ENCODE measurements at places on chromosomes 13 and 19.
A peak's percentile ranks its signal among the peaks of the same experiment; 100 is the strongest.

DNA sequence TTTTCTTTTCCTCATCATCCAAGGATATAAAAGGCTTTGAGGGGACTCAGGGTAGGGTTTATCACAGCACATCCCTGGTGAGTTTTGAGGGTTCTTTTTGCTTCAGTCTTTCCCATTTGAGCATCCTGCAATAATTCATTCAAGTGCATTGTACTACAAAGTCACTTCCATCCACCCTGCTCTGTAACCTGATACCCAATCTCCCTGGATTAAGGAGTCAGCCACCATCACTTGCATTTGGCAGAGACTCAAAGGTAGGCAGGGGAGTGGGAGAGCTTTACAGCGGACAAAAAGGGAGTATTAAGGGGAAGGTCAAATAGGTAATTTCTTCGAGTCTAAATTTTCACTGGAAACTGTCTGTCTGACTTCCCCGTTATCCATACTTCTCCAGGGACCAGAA, 216.1 kb upstream of the TMTC4 start:
- no peak for DNase-seq

- DNase-seq = peak; percentile 39
Measured at GRCh38 chr19:49677231-49677900, at the start of gene PRMT1. Gene PRMT1, plus strand, starts transcription at chr19:49677271. Its CDS starts 10 bp downstream, at chr19:49677281.

DNA sequence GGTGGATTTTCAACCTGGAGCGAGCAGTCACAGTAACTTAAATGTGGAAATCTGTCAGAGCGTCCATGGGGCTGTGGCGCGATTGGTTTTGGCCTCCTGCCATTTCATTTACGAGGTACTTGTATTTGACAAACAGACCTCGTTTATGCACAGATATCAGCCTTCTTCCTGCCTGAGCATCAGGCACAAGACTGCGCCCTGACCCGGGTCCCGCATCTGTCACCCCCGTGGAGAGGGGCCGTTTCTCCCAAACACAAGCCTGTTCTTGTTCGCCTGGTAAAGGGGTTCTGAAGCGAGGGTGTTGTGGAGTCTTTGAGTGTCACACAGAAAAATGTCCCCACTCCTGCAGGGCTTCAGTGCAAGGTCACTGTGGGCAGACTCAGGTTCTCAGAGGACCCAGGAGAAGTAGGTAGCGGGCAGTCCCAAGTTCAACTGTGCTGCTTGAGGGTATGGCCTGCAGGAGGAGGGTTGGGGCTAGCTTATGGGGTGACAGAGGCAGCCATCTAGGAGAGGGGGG, 202.3 kb downstream of the URI1 start:
- DNase-seq = no peak

DNA sequence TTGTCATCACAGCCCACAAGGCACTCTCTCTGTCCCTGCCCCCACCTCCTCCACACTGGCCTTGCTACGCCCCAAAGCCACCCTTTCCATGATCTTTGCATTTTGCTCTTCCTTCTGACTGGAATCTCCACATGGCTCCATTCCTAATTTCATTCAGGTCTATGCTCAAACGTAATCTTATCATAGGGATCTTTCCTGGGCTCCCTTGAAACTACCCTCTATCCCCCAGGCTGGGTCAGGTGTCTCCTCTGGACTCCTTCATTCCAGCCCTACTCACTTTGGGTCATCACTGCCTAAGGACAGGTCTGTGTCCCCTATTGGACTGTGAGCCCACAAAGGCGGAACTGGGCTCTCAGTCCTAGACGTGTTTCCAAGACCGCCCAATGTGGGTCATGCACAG, 3.1 kb downstream of the GEMIN7 start:
- no peak for DNase-seq

DNA sequence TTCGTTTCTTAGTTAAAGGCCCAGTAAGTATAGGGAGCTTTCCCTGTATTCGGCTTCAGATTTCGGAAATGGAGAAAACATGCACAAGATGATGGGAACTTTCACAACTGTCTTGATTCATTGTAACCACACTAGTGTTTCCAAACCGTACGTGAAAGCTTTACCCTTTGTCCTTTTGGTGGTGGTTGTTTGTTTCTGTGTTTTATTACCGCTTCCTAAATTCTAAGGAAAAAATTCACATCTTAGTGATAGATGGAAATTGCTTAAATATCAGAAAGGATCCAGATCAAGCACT, 504 bp upstream of the VWA8 start:
- DNase-seq = no peak

GRCh38 chr19:35828692-35829301, 16.2 kb upstream of the PRODH2 start:
- DNase-seq = peak; percentile 40
